HCT116 (cell line): ENCODE measurements at places on chromosomes 7 and 10. TPM values are rescaled to one million over a fixed set of nuclear protein-coding genes. Genes with fewer than 3 reads are reported as not detected.
A peak's percentile ranks its signal among the peaks of the same experiment; 100 is the strongest.

DNA sequence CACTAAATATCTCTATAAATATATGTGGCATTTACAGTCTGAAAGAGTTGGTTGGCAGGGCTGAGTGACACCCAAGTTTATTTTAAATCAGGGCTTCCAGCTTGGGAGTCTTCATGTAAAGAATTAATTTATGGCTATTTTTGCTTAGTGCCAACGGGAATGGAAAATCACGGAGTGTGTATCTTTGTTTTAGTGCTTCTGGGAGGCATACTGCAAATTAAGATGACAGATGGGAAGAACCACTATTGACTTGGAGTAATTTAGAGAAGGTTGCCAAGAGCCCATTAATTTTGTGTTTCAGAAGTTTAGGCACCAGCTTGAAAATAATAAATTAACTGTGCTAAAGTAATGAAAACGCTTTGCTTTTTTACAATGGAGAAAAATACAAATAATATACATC is 135.2 kb downstream of the GPR37 start:
- DNase-seq: no peak

GRCh38 chr7:39399986-39400385 is 166.2 kb upstream of the YAE1 start:
- no peak for DNase-seq

DNA sequence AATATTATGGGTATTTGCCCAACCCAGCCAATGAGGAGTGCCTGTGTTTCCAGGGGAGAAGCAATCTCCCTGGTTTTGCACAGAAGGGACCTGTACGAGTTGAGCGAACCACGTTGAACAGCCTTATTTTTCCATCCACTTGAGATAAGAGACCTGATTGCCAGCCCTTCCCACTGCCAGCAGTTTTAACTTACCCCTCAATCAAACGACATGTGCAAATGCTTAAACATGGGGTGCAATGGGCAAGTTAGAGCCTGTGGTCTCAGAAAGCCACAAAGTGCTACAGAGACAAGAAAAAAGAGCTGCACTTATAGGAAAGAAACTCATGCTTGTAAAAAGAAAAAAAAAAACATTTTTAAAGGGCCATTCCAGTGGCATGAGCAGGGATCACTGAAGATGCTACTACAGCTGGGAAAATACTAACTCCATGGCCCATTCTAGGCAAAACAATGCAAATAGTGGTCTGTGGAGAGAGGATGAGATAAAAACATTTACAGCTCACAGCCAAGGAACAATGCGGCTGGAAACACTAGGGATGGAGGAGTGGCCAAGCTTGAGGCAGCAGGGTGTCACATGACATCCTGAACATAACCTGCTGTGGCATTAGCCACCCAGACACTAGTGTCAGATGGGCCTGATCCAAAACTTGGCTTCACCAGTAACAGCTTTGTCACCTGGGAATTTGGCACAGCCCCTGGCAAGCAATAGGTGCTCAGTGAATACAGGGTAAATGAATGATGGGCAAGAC is 162.8 kb downstream of the ELMO1 start:
- DNase-seq: no peak

DNA sequence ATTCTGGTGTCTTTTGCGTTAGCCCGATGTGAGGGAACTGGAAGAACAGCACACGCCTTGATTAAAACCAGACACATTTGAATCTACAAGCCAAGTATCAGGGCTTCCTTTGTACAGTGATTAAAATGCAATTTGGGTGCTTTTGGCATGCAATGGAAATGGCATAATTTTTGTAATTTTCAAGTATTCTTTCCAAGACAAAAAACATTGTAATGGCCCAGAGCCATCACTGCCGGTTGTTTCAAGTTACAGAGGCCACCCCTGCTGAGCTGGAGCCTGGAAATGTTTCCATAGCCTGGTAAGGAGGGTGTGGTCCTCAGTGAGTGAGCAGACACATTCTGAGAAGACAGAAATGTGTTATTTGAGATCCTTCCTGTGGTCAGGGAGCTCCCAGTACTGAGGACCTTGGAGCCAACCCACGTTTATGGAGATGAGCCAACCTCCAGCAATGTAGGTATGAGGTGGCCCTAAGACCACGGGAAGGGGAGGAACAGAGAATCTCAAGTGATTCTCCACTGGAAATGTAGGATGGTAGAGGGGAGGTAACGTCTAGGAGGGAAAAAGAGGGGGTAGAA is 20.9 kb downstream of the TEX36 start:
- peak; percentile 97 for DNase-seq

GRCh38 chr7:4068286-4068685 is 613.8 kb upstream of the FOXK1 start:
- no peak for DNase-seq

DNA sequence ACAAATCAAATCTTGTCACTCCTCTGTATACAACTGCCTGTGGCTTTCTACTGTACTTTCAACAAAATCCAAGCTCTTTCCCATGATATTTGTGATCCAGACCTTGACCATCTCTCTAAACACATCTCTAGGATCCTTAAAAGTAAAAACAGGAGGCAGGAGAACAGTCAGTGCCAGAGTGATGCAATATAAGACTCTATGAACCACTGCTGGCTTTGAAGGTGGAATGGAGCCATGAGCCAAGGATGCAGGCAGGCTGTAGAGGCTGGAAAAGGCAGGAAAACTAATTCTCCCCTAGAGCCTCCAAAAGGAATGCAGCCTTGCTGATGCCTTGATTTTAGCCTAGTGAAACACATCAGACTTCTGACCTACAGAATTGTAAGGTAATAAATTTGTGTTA is 45.5 kb upstream of the LRRN3 start:
- no peak for DNase-seq

- no peak for DNase-seq
Observed at GRCh38 chr10:120421250-120421649, 35.8 kb upstream of the PLPP4 start.

DNA sequence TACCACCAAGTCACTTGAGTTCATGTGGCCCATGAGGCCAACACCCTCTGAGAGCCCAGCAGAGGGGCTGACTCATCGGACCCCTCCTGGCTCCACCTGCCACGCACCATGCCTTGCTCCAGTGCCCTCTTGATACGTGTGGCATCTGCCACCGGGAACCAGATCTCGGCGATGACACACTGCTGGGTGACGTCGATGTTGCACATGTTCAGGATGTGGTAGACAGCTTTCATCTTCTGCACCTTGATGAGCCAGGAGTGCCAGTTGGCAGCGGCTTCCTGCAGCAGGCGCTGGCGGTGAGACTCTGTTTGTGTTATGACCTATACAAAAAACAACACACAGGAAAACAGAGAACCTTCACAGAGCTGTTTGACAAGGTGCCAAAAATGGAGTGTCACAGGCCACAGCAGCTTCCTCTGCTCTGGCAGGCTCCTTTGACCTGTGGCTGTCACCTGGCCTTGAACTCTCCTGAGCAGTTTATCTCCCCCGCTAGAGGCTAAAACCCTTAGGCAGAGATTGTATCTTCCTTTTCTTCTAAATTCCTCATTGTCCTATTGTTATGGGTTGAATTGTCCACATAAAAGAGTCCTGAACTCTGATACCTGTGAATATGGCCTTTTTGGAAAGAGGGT is 45.2 kb upstream of the TMEM213 start:
- DNase-seq: peak; percentile 93

GRCh38 chr7:84085998-84086397 is 108.6 kb downstream of the SEMA3A start:
- DNase-seq: no peak

DNA sequence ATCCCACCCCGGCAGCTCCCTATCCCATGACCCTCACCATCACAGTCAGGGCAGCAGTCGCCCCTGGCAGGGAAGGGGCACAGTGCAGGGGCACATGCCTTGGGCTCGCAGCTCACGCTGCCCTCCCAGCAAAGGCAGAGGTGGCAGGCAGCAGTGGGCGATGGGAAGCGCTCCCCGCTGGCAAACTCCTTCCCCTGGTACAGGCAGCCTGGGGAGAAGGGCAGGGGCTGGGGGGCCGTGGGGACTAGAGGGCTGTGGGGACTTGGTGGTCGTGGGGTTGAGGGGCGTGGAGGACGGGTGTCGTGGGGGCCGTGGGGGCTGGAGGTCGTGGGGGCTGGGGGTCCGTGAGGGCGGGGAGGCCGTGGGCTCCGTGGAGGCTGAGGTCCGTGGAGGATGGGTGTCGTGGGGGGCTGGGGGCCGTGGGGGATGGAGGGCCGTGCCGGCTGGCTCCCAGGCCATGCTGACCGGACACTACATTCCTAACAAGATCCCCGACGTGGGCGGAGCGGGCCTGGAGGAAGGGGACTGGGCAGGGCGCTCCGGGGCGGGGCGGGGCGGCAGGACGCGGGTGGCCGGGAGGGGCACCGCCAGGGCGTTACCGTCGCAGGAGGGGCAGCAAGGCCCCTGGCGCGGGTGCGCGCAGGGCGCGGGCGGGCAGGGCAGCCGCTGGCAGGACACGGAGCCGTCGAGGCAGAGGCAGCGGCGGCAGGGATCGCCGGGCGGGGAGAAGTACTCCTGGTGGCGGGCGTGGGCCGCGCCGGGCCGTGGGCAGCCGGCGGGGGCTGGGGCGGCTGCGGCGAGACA is 20.0 kb downstream of the KCP start:
- DNase-seq: no peak

GRCh38 chr7:20199015-20199737 is 18.0 kb downstream of the MACC1 start:
- DNase-seq: peak; percentile 94

DNA sequence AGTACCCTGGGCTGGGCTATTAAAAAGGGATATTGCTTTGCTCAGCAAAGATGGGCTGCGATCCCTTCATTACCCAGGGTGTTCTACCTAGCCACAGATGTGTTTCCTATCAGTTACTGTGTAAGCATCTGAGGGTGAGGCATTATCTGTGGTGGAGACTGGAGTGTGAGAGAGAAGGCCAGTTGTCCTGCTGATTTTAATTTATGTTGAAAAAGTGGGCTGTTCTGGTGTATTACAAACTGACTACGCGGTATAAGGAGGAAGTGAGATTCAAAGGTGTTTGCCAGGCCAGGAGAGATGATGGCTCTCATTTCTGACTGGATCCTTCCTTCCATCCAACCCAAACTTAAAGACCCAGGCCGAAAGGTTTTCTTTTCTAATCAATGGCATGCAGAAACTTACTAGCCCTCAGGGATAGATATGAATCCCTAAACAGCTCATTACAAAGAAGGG is 7.6 kb downstream of the TCF7L2 start:
- DNase-seq: no peak

- peak; percentile 21 for DNase-seq
Observed at GRCh38 chr10:70115948-70116682, 16.5 kb downstream of the AIFM2 start.

- DNase-seq: no peak
Observed at GRCh38 chr7:26525398-26526264, 234.0 kb downstream of the SNX10 start.

GRCh38 chr10:49408519-49409306 is 12.8 kb upstream of the DRGX start:
- DNase-seq: peak; percentile 16

- DNase-seq: no peak
Observed at GRCh38 chr7:12289996-12290395, 78.9 kb downstream of the TMEM106B start.

The COL1A2 gene
- 3.0 TPM for total RNA-seq

The ECHS1 gene
- total RNA-seq: 58.0 TPM

The PLEKHA1 gene
- 30.6 TPM for total RNA-seq

The PIP gene
- not detected for total RNA-seq

The STK17A gene
- 14.8 TPM for total RNA-seq

The DCLRE1A gene
- total RNA-seq: 13.9 TPM

The ASB15 gene
- not detected for total RNA-seq

The CCZ1B gene
- 54.5 TPM for total RNA-seq

The SLC13A1 gene
- not detected for total RNA-seq

The ARL3 gene
- 13.3 TPM for total RNA-seq
